HT-29 (cell line): ENCODE measurements at places on chromosomes 3 and 15. TPM values are rescaled to one million over a fixed set of nuclear protein-coding genes. Genes with fewer than 3 reads are reported as not detected.

The RTP1 gene
- total RNA-seq = not detected in 2 replicates

The MON1A gene
- total RNA-seq = 13.6 and 15.1 TPM in 2 replicates

GRCh38 chr15:99542828-99543227 is 23.0 kb upstream of the MEF2A start:
- DNase-seq = no peak

- DNase-seq = peak; percentile 14
Observed at GRCh38 chr3:96836153-96836915, 21.9 kb downstream of the EPHA6 start.

GRCh38 chr15:96345560-96346399 is 15.3 kb downstream of the NR2F2 start:
- peak; percentile 74 for DNase-seq

The ADAMTS17 gene
- total RNA-seq = 3.0 and 4.2 TPM in 2 replicates

DNA sequence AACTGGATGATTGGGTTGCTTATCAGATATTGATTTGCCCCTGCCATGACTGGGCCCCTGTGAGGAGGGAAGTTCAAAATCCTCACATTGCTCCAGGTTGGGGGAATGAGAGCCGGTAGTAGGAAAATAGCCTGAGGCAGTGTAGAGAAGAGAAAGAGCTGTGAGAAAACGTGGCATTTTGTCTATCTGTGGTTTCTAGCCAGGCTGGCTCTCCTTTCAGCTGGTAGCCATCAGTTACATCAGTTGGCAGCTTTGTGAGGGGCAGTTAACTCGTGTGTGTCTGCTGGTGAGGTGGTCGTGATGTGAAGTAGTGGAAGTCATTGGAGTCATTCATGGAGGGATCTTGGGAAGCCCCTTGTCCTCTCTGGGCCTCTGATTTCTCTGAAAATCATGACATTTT is 5.2 kb downstream of the ESYT3 start:
- no peak for DNase-seq

The PP2D1 gene
- total RNA-seq = not detected in 2 replicates

DNA sequence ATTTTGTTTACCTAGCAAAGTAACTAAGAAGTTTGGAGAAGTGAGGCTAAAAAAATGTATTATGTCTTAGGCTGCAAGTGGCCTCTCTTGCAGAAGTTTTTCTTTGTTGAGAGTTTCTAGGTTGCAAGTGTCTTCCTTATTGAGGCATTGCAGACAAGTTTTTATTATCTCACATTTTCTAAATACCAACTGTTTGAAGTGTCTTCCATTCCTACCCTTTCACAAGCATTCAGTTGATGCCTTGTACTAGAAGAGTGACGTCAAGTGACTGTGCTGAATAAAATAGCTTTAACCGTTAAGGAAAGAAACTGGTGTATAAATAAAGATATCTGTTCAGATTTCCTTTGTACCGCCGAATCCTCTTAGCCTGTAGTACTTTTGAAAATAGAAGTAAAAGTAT is 123.3 kb downstream of the ALCAM start:
- no peak for DNase-seq

GRCh38 chr3:105177576-105177975 is 189.1 kb upstream of the ALCAM start:
- no peak for DNase-seq

GRCh38 chr3:4449043-4449805 is 17.8 kb downstream of the SUMF1 start:
- DNase-seq = no peak

DNA sequence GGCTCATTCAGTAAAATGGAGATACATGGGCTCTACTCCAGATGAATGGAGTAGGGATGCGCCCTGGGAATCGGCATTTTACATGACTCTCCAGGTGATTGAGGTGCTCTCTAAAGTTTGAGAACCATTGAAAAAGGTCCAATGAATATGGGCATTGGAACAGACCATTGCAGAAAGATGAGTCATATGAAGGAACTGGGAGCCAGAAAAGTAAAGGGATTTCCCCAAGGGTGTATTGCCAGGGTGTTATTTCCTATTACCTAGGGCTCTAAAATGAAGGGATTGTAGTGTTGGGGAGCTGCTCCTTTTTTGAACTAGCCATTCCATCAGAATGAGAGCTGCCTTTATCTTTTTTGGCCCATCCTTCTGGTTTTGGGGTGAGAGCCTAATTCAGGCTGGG is 21.7 kb downstream of the CLDN11 start:
- no peak for DNase-seq

The WDR93 gene
- total RNA-seq = 0.08 and 0.61 TPM in 2 replicates

The STARD5 gene
- total RNA-seq = 0.31 and 1.3 TPM in 2 replicates

- no peak for DNase-seq
Observed at GRCh38 chr15:29784413-29784812, 37.9 kb downstream of the TJP1 start.

The GPR149 gene
- total RNA-seq = not detected in 2 replicates

The TIPIN gene
- 8.9 and 11.3 TPM in 2 replicates for total RNA-seq

- peak; percentile 20 for DNase-seq
Observed at GRCh38 chr15:39403640-39404117, 177.2 kb upstream of the THBS1 start.

DNA sequence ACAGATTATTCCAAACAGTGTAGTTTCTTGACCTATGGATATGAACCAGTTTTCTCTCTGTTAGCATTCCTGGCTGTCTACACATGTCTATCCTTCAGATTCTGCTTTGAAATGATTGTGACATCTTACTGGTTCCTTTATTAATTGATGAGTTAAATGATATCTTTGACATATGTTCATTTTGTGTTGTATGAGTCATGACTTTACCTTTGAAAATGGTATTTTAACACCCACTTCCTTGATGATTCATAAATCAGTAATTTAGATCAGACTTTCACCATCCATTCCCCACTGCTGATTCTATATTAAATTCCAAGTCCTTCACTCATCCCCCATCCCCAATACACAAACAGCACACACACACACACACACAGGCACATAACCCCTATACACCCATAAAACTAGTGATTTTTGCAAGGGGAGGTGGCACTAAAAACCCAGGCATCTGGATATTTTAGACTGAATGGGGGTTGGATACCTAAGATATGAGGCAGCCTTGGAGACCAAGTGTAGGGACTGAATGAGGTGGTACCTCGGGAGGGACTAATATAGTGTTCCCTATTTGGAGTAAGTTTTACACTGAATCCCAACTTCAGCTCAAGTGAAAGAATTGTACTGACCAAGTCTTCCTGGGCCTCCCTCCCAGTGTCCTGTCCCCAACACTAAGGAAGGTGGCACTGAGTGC is 9.7 kb downstream of the CCK start:
- DNase-seq = peak; percentile 39

DNA sequence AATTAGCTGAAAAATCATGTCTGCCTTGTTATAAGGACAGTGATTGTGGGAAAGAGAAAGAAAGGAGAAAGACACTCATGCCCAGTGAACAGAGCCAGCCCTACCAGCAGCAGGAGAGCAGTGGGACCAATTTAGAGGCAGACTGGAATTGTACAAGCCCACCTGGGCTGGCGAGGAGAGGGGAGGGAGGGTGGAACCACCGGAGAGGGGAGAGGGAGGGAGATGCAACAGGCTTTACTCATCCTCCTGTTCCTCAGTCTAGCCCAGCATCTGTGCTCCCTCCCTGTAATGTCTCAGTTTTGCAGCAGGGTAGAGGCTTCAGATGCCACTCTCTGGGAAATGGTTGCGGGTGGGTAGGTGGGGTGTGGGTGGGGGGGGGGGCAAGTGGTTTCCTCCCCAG is 54.7 kb downstream of the RAB11A start:
- no peak for DNase-seq

GRCh38 chr15:39326306-39326975 is 254.4 kb upstream of the THBS1 start:
- DNase-seq = peak; percentile 11

GRCh38 chr3:25064681-25065080 is 363.4 kb upstream of the RARB start:
- DNase-seq = no peak

The CYP8B1 gene
- not detected in 2 replicates for total RNA-seq

The ACKR4 gene
- 0.37 and 0.43 TPM in 2 replicates for total RNA-seq

DNA sequence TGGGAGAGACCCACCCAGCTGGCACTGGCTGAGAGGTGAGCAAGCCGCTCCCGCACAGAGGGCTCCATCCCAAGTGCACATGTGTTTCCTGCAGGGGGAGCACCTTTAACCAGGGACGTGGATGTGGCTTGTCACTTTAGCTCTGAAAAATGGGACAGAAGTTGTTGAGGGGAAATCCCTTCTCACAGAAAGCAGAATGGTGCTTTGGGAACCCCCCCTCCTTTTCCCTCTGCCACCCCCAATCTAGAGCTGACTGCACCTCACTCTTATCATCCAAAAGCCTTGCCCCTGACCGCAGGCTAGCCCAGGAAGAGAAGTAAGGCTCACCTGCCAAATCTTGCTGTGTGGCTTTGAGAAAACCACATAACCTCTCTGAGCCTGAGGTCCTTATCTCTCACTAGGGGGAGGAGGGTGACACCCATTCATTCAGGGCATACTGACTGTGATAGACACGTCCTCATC is 77.9 kb downstream of the RPN1 start:
- peak; percentile 64 for DNase-seq

GRCh38 chr3:120364821-120365220 is 15.7 kb upstream of the LRRC58 start:
- DNase-seq = no peak

- DNase-seq = no peak
Observed at GRCh38 chr3:141618938-141619337, 119.2 kb upstream of the RNF7 start.

- no peak for DNase-seq
Observed at GRCh38 chr3:170128977-170129431, 52.5 kb downstream of the PHC3 start.

- no peak for DNase-seq
Observed at GRCh38 chr3:151410891-151411559, 26.5 kb upstream of the P2RY12 start.

DNA sequence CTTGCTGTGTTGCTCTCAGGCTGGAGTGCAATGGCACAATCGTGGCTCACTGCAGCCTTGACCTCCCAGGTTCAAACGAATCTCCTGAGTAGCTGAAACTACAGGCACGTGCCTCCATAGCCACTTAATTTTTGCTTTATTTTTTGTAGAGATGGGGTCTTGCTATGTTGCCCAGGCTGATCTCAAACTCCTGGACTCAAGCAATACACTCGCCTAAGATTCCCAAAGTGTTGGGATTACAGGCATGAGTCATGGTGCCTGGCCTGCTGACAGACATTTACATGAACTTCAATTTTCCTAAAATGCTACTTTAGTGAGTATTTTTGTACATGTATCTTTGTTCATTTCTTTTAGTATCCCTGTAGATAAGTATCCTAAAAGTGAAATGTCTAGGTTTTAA is 132.3 kb downstream of the SUCLG2 start:
- DNase-seq = no peak

GRCh38 chr15:51718746-51719145 is 18.7 kb downstream of the LYSMD2 start:
- no peak for DNase-seq

DNA sequence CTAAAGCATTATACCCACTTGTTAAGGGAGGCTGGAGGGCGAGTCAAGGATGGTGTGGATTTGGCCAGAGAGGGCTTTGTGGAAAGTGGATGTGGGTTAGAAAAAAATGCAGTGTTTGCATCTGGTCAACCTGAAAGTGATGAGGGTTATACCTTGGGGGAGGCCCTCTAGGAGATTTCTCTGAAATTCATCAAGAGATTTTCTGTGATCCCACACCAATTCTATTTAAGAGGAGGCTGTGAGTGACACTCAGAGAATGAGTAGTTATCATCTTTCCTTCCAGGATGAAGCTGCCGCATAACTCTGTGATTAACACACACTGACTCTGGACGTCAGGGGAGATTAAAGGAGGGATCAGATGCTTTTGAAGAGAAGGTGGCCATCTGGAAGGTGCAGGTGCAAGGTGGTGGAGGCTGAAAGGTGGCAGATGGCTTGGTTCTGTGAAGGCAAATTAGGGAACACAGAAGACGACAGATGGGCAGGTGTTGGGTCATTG is 54.8 kb downstream of the ANAPC13 start:
- DNase-seq = no peak

DNA sequence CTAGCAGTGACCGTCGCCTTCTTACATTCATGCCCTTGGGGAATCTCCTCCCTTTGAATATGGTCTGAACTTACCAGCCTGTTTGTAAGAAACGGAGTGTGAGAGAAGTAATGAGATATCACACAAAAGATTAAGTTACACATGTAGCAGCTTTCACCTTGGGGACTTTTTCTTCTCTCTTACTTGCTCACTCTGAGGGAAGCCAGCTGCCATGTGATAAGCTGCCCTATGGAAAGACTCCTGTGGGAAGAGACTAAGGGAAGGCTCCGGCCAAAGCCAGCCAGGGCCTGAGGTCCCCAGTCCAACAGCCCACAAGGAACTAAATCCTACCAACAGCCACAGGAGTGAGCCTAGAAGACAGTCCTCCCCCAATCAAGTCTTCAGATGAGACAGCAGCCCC is 190.4 kb upstream of the TSC22D2 start:
- no peak for DNase-seq

GRCh38 chr3:100880072-100880471 is 113.1 kb downstream of the ABI3BP start:
- DNase-seq = no peak

- peak; percentile 74 for DNase-seq
Observed at GRCh38 chr3:190017521-190018288, 103.0 kb downstream of the P3H2 start.

- DNase-seq = no peak
Observed at GRCh38 chr3:141436180-141436579, 50.6 kb upstream of the RASA2 start.

The GNB5 gene
- 25.2 and 32.8 TPM in 2 replicates for total RNA-seq

- no peak for DNase-seq
Observed at GRCh38 chr15:39851500-39852092, 68.5 kb downstream of the GPR176 start.
